Hippocampal formation (tissue), 2 donors: ENCODE measurements at places on chromosomes 1 and 21.

DNA sequence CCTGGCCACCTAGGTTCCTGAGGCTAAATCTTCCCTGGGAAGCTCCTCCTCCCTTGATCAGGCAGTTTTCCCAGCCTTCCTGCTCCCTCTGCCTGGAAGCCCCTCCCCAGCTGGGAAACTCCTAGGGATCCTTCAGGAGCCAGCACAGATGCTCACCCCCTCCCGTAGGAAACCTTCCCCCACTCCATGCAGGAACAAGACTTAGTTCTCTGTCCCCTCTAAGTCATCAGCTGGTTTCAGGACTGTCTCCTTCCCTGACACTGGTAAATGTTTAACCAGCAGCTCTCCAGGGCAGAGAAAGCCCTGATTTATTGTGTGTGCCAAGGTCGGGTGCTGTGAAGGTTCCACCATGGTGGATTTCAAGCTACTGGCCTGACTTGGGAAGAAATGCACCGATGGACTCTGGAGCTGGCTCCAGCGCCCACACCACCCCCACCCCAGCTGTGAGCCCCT is 25.0 kb downstream of the TTC39A start:
- no peak for DNase-seq

GRCh38 chr1:167095368-167095767 is 1.5 kb downstream of the STYXL2 start:
- no peak for DNase-seq

GRCh38 chr1:165826565-165827267 is 698 bp upstream of the UCK2 start:
- DNase-seq: no peak

DNA sequence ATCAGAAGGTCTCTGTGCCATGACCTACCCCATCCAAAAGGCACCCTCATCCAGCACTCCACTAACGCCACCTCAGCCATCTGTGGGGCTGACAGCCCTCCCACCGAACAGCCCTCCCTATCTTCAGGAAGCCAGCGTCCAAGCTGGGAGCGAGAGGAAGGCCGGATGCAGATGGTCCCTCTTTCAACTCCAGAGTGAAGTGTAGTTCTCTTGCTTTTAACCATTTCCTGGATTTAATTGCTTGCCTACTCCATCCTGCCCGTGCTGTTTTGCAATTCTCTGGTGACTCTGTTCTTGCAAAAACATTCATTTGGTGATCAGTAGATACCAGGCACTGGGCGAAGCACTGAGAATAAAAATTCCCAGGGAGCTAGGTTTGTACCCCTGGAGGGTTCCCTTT is 8.2 kb upstream of the DYRK1A start:
- DNase-seq: no peak

GRCh38 chr1:79128722-79129121 is 122.2 kb upstream of the ADGRL4 start:
- DNase-seq: no peak

DNA sequence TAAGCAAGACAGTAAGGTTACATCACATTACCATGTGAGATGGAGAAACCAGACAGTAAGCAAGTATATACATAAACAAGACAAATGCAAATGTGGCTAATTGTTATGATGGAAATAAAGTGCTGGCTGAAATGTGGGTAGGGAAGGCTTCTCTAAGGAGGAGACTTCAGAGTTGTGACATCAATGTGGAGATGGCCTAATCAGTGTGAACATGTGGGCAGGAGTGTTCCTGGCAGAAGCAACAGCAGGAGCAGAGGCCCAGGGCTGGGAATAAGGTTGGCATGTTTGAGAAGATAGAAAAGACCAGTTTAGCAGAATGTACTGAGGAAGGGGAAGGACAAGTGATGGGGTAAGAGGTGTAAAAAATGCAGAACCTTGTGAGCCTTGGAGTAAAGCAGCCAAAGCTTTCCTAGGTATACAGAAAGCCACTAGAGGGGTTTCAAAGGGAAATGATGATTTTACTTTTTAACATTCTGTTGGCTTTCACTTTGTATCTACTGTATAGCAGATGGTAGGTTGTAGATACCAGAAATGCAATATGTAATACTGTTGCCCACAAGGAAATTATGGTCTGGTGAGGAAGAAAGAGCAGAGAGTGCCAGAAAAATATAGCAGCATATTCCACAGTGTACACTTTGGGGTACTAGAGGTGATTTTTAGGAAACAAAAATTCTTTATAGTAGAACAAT is 197.4 kb downstream of the FGGY start:
- DNase-seq: no peak

DNA sequence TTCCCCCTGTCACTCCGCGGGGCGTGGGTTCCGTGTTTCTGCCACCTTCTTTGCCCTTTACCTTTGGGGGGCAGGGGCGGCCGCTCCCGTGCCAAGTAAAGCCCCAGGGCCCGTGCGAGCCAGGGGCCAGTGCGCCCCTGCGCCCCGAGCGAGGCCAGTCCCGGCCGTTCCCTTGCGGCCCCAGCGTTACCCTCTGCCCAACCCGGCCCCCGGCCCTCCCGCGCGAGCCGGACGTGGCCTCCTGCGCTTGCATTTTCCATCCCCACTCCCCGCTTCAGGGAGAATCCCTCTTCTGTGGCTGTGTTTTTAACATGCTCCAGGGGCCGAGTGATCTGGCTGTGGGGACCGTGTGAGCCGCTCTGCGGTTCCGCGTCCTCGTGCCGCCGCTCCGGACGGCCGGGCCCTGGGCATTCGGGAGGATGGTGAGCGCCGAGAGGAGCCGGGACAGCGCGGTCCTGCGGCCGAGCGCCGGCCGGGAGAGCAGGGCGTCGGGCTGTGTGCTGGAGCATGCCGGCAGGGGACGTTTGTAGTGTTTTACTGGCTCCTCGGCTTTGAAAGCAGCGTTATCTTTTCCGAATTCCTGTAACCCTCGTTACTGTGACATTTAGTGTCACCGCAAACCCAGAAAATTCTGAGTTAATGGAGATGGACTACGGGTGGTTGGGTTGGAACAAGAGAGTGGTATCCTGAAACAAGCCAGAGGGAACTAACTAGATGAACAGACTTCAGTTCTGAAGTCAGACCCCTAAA is 1.0 kb downstream of the GALNT2 start:
- DNase-seq: no peak

DNA sequence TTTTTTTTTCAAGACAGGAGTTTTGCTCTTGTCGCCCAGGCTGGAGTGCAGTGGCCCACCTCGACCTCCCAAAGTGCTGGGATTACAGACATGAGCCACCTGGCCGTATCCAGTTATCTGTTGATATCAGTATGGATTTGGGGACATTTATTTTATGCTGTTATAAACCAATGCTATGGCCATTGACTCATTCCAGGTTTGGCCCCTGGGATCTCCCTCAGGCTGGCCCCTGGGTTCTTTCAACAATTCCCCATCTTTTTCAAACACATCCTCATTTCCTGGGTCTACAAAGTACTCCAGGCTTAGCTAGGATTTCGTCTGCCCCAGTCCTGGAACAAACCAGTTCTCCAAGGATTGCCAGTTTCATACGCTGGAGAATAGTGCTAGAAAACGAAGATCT is 44.1 kb downstream of the WDR4 start:
- no peak for DNase-seq

DNA sequence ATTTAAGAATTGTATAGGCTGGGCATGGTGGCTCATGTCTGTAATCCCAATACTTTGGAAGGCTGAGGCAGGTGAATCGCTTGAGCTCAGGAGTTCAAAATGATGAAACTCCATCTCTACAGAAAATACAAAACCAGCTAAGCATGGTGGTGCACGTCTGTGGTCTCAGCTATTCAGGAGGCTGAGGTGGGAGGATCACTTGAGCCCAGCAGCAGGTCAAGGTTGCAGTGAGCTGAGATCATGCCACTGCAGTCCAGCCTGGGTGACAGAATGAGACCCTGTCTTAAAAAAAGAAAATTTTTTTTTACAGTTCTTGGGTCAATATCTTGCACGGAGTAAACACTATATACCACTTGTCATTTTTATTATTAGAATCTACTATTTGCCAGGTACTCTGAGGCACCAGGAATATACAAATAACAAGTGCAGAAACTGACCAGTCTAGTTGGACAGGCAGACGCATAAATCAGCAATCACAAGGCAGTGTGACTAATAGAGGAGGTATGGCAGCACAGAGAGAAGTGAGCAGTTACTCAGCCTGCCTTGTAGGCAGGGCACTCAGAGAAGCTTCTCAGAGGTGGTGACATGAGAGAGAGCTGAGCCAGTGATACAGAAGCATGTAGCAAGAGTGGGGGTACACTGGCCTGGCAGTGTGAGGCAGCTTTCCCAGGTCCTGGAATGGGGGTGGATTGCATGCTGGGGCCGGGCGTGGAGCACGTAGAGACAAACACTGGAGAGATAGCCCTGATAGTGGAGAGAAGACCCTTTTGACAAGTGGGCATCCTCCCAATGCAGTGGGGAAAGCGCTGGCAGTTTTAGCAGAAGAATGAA is 8.0 kb downstream of the PHLDA3 start:
- no peak for DNase-seq

DNA sequence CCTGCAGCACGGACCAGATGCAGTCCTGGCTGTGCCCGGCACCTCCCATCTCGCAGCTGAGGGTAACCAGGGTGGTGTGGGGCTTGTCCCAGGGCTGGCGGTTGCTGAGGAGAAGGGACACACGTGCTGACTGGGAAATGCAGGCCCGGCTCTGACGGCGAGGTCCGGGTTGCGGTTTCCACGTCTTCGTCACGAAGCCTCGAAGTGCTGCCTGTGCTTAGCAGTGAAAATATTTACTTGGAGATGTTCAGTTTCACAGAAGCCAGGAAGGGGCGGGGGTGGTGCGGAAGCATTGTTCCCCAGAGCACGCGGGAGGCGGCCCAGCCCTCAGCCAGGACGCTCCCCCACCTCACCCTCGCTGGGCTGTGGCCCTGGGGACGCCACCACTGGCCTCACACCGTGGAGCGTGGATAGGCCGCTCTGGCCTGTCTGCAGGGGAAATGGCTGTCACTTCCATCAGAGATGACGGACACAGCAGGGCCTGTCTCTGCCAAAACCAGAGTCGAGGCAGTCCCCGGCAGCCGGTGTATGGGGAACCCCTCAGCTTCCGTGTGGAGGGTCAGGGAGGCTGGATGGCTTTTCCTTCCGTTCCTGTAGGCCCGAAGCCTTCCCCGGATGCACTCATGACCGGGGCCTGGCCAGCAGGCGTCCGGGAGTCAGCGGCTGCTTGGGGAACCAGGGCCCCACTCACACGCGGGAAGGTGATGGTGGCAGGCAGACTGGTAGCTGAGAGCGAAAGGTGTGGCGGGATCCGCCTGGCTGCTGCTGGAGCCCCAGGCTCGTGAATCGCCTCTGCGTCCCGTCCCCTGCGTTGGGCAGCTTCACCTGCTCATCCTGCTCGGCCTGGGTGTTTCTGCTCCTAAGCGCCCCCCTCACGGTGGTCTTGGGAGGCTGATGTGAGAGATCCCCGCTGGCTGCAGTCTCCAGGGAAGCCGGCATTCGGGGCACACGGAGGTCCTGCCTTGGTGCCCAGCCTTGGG is 14.7 kb upstream of the POFUT2 start:
- no peak for DNase-seq

- DNase-seq: no peak
Observed at GRCh38 chr1:178910023-178910422, 39.1 kb upstream of the ANGPTL1 start.

DNA sequence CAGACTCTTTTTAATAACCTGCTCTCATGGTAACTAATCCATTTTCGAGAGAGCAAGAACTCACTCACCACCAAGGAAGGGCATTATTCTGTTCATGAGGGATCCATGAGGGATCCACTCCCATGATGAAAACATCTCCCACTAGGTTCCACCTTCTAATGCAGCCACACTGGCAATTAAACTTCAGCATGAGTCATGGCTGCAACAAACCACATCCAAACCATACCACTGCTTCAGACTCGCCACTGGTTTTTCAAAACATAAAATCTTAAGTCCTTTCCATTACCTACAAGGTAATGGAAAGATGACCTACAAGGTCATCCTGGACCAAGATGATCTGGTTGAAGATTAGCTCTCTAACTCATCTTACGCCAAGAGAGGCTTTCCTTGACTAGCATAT is 405.1 kb downstream of the VAV3 start:
- DNase-seq: no peak
